ENCODE measurements at places on chromosomes 4 and X.

GRCh38 chr4:156803056-156803455 is 168.5 kb downstream of the PDGFC start:
- no peak for DNase-seq

DNA sequence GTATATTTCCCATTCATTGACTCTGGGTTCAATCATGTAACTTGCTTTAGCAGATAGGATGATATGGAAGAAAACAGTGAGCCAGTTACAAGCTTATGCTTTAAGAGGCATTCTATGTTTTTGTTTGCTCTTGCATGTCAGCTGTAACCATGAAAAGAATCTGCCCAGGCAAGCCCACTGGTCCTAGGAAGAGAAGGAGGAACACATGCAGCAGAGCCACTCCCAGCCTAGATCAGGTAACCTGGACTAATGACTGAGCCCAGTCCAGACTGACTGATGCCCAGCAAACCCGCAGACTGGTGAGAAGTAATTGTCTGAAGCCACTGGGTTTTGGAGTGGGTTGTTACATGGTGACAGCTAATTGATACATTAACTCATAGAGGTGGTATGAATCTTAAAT is 167.9 kb downstream of the COL4A6 start:
- no peak for DNase-seq

GRCh38 chr4:16011173-16011572 is 48.2 kb upstream of the FGFBP2 start:
- DNase-seq: no peak

- no peak for DNase-seq
Observed at GRCh38 chr4:74423104-74423503, 21.8 kb upstream of the AREG start.

GRCh38 chr4:109947918-109948317 is 35.2 kb downstream of the EGF start:
- no peak for DNase-seq

DNA sequence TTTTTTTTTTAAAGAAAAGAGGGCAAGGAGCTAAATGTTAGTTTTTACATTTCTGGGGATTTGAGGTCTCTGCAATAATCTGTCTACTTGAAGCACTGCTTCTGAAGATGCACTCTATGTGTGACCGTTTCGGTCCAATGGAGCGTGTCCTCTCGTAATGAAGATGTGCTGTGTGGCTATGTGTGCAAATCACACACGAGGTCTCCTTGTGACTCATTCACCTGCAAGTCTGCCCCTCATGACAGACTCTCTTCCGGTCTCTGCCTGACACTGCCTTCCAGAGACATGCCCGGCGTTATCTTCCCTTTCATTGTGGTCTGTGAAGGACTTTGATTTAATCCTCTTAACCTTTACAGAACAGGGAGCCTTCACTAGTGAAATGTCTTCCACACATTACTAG is 84.3 kb downstream of the TRAM1L1 start:
- no peak for DNase-seq

- DNase-seq: no peak
Observed at GRCh38 chr4:187780070-187780469, 215.5 kb upstream of the ZFP42 start.

DNA sequence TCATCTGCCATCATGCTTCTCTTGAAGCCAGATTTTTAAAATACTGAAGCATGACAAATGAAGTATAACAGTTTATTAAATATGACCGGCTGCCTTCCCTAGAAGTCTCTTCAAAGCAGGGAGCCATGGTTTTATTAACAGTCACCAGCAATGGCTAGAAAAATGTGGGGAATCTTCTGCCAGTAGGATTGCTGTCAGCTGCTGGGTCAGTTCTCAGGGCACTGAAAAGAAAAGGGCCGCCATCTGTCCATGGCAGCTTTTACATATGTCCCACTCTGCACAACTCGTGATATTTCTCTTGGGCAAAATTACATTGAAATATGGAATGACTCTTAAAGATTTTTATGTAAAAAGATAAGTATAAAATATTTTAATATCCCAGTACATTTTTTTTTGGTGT is 2.8 kb downstream of the CCNG2 start:
- DNase-seq: peak; percentile 68

DNA sequence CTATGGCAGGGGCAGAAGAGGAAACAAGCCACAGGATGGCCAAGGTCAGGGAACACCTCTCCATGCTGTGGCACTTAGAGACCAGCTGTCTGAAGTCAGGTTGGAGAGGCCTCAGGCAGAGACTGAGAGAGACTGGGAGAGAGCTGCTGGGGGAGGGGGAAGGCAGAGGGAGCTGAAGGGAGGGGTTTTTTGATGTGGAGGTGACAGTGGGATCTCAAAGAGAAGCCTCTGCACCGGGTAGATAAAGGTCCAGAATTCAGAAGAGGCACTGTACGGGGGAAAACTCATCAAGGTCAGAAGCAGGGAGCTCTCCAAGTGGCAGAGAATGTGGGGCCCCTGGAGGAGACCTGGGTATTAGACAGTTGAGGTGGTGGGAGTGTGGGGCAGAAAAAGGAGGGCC is 41.6 kb upstream of the HMGB3 start:
- DNase-seq: no peak

- DNase-seq: no peak
Observed at GRCh38 chrX:2559124-2559523, 58.3 kb upstream of the DHRSX start.

- no peak for DNase-seq
Observed at GRCh38 chr4:119244832-119245231, 32.3 kb downstream of the USP53 start.

- DNase-seq: no peak
Observed at GRCh38 chrX:38831949-38832348, 30.7 kb downstream of the MID1IP1 start.

DNA sequence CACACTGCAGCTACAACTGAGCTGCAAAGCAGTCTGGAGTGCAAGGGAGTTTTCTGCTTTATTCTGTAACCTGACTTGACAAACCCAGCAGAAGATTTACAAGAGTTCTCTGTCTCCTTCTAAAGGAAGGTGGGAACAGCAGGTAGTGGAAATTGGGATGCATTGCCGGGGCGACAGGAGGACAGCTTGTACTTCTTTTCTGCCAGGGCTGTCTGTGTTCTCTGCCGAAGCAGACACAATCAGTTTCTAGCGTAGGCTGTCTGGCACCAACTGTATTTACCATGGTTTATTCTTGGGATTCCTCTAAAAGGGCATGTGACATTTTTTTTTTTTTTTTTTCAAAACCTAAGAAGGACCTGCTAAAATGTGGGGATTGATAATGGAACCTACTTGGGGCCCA is 190.8 kb upstream of the GK2 start:
- DNase-seq: no peak

DNA sequence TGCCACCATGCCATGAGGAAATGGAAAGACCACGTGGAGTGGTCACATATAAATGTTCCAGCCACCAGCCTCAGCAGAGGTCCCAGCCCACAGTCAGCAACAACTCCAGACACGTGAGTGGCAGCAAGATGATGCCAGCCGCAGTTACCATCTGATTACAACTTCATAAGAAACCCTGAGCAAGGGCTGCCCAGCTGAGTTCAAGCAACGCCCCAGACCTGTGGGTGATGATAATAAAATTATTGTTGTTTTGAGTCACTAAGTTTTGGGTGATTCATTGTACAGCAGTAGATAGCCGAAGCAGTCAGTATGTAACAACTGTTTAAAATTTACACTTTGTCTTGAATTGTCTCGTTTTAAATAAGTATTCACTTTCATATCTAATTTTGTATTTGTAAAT is 5.8 kb upstream of the CCNG2 start:
- no peak for DNase-seq

DNA sequence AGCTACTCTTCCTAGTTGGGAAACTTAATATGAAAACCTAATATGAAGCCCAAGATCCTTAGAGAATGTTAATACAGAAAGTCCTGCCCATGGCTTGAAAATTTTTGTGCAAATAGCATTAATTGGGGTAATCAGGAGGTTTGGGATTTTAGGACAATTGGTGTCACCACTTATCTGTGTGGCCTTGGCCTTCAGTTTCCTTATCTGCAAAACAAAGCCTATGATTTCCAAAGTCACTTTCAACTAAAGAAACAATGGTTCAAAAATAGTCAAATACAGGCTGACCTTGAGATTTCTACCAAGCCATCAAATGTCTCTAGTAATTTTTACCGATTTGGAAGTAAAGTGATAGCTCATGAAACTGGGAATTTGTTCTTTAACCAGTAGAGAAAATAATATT is 40.2 kb upstream of the FAM9C start:
- no peak for DNase-seq

DNA sequence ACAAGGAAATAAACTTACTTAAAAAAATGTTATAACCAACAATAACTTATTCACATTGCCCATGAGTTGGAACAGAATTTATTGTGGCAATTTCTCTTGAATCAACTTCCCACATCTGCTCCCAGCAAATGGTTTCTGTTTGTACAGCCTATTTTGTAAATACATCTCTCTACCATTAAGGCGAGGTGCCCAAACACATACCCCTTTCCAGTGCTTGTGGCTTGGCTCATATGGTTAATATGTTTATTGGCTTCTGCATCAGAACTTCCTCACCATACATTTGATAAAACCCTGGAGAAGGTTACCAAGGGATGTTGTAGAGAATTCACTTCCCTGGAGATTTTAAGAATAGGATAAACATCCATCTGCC is 207.1 kb downstream of the SOWAHB start:
- no peak for DNase-seq

DNA sequence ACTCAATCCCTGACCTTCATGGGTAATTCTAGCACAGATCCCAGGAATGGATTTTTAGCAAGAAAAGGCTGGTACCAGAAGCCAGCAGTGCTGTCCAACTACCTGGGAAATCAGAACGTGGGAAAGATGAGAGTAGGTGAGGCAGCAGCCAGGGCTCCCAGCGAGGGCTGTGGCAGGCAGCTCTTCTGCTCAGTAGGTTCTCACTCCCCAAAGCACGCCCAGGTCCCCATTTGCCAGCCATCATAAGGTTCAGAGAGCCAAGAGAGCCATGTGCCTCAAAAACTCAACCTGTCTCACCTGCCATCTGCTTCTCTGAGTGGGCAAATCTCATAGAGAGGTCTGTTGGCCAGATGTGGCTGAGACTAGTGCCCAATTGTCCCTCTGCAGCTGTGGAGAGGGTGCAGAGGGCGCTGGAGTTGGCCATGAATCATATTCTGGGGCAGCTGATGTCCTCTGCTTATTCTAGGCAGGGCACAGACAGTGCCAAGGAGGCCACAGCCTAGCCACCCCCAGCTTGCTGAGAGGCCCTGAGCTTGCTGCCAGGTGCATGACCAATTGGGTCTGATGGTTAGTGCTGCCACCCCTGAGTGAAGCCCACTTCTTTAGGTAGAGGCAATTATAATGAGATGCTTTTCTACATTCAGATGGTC is 81.7 kb upstream of the GATB start:
- DNase-seq: no peak

DNA sequence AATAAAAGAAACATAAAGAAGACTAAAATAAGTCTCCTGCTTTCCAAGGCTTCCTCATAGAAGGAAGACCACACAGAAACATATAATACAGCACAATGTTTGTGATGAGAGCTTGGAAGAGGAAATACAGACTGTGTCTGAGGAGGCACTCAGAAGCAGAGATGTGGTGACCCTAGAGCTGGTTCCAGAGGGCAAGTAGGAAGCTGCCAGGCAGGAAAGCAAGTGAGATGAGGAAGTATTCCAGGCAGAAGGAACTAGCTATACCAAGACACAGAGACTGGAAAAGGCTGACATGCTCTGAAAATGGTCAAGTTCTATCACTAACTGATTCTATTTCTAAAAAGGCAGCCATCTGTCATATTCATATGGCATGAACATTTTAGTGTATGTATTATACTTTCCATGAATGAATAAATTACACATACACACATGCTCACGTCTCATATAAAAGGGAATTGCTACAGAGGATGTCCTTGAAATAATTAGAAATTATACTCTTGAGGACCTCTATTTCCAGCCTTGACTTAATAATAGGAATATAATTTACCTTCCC is 16.6 kb upstream of the HSFX2 start:
- no peak for DNase-seq

GRCh38 chrX:47097018-47097417 is 18.8 kb downstream of the RGN start:
- DNase-seq: no peak

- DNase-seq: no peak
Observed at GRCh38 chr4:13151194-13151593, 332.9 kb downstream of the RAB28 start.

- no peak for DNase-seq
Observed at GRCh38 chr4:33696586-33696985, 2547.7 kb downstream of the ARAP2 start.

DNA sequence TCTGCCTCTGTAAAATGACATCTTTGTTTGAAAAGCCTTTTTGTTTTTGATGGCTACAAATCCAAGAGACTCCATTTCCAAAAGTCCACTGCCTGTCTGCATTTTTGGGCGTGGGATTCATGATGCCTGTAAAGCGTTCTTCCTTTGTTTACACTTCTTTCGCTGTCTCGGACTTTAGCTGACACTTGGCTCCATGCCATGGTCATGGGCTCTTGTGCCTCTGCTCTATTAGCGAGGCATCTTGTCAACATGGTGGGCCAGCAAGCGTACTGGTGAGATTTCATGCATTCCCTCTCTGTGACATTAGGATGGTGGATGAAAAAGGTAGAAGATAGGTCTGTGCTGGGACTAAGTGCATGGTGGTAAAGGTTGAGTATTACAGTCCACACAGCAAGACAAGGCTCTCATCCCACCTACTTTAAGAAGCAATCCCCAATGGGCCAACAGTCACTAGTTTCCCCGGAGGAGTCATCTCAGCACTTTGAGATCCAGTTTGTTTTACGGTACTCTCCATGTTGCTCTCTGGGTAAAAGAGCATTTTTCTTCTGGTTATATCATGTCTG is 298.2 kb upstream of the KLF3 start:
- DNase-seq: no peak

GRCh38 chrX:130654409-130654950 is 248.5 kb downstream of the ENOX2 start:
- DNase-seq: no peak

DNA sequence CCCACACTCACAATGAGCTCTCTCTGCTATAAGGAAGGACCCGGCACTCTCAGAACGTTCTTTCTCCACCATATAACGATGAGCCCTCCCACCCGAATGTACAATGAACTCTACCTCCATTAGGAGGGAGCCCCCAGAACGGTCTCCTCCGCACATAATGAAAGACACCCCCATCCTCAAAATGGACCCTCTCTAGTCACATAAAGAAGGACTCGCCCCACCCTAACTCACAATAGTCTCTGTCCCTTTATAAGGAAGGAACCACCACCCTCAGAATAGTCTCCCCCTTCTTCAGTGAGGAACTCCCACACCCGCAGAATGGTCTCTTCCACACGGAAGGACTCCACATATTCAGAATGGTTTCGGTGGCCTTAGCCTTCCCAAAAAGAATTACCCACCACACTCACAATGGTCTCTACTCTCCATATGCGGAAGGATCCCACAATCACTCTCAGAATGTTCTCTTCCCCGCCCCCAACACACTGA is 477 bp downstream of the SLC35A2 start:
- no peak for DNase-seq

DNA sequence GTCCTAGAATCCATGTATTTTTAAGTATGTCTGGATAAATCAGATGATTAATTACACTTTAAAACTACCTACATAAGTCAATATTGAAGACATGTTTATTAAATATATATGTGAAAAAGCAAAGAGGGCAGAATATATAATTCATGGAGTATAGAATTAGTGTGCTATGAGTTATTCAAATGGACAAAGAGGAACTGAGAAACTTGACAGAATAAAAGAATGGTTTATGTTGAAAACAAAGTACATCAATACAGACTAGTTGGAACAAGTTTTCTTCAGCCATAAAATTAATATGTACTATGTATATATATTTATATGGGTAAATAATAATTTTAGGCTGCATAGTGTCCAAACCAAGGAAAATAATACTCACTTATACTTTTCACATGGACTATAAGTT is 173.5 kb downstream of the NPFFR2 start:
- DNase-seq: no peak

GRCh38 chr4:95898226-95898625 is 58.3 kb downstream of the PDHA2 start:
- no peak for DNase-seq

Measured in cerebellar nuclear complex (tissue), 1 donor.